ENCODE measurements at places on chromosomes 2 and 18. TPM values are rescaled to one million over a fixed set of nuclear protein-coding genes. Genes with fewer than 3 reads are reported as not detected.

DNA sequence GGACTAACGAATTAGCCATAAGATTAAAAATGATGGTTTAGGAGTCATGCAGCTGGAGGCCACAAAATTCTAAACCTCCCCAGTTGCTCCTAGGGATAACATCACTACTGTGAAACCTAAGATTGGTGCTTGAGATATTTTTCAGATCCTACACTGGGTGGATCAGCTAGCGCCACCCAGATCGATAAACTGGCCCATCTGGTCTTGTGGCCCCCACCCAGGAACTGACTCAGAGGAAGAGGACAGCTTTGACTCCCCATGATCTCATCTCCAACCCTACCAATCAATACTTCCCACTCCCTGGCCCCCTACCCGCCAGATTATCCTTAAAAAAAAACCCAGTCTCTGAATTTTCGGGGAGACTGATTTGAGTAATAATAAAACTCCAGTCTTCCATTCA is 5.5 kb downstream of the GALNT14 start:
- DNase-seq: no peak

DNA sequence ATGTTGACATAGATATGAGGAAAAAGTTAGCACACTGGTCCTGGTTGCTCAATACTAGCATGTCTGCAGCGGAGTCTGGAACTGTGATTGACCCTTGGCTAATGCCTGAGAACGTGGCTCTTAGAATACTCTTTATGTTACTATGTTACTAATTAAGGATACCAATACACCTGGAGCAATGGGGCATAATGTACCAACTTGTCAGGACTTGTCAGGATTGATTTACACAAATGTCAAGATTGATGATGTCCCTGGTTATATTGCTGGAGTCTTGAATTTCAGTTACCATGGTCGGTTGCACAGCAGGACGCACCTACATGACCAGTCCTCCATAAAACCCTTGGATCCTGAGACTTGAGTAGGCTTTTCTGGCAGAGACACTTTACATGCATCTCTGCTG is 810.9 kb downstream of the CPS1 start:
- no peak for DNase-seq

DNA sequence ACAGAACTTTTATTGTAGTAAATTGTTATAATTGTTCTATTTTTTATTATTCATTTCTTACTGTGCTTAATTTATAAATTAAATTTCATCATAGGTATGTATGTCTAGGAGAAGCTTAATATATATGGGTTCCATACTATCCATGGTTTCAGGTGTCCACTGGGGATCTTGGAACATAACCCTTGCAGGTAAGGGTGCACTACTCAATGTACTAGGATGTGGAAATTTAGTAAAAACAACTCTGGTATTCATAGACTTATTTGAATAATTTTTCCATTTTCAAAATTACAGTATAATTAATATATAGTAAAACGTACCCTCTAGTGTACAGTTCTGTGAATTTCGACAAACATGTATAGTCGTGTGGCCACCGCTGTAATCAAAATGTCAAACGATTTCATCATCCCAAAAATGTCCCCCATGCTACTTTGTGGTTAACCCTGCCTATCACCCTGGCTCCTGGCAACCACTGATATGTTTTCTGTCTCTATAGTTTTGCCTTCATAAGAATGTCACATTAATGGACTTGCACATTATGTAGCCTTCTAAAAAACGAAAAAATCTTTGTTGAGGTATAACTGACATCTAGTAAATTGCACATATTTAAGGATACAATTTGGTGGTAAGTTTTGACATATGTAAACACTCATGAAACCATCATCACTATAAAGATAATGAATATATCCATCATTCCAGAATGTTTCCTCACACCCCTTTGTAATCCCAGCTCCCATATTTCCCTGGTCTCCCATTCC is 45.7 kb downstream of the ARL5A start:
- no peak for DNase-seq

DNA sequence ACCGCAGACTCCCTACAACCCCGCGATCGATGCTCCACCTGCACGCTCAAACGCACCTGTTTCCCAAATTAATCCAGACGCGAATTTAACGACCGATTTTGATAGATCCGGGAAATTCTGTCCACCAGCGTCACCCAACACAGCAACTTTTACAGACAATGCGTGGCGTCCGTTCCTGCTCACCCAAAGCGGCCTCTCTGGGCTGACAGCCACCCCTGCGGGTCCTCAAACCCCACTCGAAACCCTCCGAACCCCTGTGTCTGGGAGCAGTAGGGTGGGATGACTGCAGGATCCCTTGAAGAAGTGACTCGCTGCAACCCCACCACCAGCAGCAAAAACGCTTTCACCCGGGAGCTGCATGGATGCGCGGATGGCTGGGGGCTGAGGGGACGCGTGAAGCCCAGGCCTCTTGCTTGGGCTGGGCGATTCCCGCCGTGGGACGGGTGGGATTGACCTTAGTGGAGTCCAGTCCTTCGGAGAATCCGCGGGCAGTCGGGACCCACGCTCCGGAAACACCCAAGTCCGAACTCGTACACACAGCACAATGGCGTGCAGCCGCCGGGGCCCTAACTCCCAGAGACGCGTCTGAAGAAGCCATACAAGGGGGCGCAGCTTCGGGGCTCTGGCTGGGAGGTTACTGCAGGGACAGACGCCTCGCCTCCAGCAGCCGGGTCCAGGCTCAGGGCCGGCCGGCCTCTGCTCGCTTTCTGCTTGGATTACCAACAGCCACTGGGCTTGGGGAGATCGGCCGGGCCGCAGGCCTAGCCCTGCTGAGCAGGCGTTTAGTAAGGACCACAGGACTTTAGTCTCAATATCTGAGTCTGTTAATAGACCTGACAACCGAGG is 31.1 kb upstream of the ATP6V1B1 start:
- DNase-seq: no peak

GRCh38 chr2:209425471-209426071 is 1.7 kb downstream of the MAP2 start:
- peak; percentile 38 for DNase-seq

DNA sequence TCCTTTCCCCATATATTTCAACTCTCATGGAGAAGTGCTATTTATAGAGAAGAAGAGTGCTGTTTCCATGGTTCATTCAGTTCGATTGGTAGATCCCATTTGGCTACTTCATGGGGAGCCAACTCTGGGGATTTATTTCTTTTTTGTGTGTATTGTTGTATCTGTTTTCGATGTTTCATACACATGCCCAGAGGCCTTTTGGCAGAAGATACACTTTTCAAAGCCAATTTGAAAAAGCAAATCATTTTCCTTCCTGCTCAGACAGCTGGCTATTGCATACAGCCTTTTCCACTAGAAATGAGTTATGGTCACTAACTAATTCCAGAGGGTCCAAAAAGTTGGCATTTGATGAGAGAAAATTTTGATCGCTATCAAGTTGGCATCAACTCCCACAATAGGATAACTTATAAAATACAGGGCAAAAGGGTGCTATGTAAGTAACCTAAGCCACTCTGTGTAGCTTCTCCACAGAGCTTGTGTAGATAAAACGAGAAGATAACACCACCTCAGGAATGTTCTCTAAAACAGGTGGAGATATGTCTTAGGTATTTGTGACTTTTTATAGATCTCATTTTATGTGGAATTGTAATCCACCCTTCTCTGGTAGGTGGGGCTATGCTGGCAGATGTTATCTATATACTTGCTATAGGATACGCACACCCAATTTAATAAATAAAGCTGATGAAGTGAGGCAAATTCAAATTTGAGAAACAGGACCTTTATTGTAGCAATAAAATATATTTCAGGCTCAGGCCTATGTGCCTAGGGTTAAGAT is 798.5 kb downstream of the SATB2 start:
- no peak for DNase-seq

GRCh38 chr2:45131587-45131986 is 122.3 kb upstream of the SIX2 start:
- no peak for DNase-seq

DNA sequence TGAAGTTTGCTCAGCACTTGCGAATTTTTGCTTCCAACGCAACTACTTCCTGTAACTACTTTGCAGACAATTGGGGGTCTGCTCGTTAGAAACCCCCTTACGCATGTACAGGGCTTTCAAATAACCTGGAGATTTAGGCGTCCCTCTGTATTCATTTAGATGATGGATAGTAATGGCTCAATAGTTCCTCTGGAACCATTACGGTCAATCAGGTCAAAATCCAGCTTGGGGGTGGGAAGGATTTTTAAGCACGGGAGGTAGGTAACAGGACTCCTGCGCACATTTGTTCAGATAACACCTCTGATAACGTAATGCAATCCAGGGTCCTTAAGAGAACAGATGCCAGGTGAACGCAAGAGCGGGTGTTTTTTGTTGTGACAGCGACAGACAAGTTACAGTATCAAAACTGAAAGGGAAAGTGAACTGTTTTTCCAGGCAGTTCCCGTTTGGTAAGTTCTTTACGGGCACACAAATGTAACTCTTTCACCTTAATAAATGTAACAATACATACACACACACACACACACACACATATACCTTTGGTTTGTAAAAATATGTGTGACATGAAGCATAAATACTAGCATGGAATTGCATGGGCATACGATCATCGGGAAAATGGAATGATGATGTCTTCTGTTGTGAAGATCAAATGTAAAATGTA is 3.8 kb upstream of the OSR1 start:
- no peak for DNase-seq

GRCh38 chr18:55452123-55452611 is 135.8 kb downstream of the TCF4 start:
- DNase-seq: peak; percentile 14

GRCh38 chr2:230525682-230526081 is 109.7 kb downstream of the SP100 start:
- no peak for DNase-seq

DNA sequence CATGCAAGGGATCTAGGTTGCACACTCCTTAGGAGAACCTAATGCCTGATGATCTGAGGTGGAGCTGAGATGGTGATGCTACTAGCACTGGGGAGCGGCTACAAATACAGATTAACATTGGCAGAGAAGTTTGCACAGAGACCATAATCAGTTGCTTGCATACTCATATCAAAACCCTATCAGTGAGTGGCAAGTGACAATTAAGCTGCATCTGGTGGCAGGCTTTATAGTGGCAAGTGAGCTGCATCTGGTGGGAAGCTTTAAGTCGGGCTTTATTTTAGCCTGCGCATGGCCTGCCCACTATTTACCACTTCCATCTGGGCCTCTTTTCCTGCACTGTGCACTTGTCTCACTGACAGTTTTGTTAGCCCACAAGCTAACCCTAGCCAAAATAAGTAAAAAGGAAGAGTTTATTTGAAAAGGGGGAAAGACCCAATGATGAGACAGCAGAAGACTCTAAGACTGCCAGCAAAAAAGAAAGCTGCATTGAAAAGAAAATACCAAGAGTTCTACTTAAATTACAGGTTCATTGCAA is 140.9 kb upstream of the B3GNT2 start:
- no peak for DNase-seq

DNA sequence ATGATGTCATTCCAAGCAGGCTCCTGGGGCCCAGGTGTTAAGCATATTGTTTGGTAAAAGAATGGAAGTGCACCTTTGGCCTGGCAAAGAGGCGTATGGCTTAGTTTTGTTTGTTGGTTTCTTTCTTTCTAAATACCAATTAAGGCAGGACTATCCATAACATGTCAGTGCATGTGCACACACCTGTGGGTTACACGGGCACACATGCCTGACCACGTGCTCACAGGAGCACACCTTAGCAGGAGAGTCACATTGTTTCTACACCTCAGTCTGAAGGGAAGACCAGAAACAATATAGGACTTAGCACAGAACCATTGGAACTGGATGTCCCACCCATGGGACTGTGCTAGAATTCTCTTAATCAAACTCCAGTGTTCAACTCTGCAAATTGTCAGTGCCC is 127.8 kb downstream of the FBXO15 start:
- no peak for DNase-seq

DNA sequence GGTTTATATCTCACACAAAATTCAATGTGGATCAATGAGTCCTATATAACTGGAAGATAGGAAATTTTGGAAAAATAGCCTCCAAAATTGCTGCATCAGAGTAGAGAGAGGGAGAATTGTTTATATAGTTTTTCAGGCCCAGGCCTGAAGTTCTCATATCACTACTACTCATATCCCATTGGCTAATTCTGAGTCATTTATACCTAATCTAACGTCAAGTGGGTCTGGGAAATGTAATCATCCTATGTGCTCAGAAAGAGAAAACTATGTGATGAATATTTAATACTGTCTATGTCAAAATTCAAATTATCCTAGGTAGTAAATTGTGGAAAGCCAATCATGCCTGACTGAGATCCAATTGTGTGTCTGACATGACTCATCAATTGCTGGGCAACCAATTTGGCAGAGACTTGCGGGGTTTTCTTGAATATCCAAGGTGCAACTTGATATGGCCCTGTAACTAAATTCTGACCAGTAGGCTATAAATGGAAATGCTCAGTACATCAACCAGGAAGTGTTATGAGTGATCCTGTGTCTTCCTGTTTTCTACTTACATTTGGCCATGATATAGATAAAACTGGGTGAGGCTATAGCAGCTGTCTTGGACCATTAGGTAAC is 744.4 kb downstream of the KCNJ3 start:
- DNase-seq: no peak

DNA sequence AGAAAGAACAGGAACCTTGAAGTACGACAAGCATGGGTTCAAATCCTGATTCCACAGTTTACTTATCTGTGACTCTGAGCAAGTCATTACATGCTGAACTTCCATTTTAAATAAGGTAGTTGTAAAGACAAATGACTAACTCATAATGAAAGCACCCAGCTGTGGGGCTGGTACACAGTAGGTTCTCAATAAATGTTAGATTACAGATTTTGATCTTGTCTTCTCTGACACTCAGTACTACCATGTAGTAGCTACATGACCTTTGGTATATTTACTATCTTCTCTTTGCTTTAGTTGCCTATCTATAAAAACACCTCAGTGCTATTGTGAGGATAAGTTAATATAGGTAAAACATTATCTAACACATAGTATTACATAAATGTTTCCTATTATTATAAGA is 3.2 kb downstream of the TRAK2 start:
- DNase-seq: no peak

- DNase-seq: no peak
These were observed 74.6 kb downstream of the COL5A2 start for GRCh38 chr2:189104934-189105333.

GRCh38 chr2:85826990-85827878 is 61.6 kb downstream of the ST3GAL5 start:
- peak; percentile 83 for DNase-seq

GRCh38 chr18:6566338-6566911 is 151.7 kb upstream of the L3MBTL4 start:
- DNase-seq: no peak

- DNase-seq: no peak
These were observed 592.7 kb upstream of the VRK2 start for GRCh38 chr2:57453945-57454344.

GRCh38 chr2:230798769-230799399 is 65.9 kb upstream of the ITM2C start:
- DNase-seq: peak; percentile 12

The RAB27B gene
- total RNA-seq: 0.21 TPM

The ANKRD53 gene
- total RNA-seq: 1.5 TPM

The FAP gene
- total RNA-seq: 7.8 TPM

The PLCL1 gene
- 9.5 TPM for total RNA-seq

The SNORC gene
- 1.9 TPM for total RNA-seq

The MTA3 gene
- 34.1 TPM for total RNA-seq

The AMER3 gene
- total RNA-seq: not detected

The YWHAQ gene
- 269 TPM for total RNA-seq

The EPB41L5 gene
- 82.2 TPM for total RNA-seq

The MYO7B gene
- total RNA-seq: not detected

The TIGD1 gene
- total RNA-seq: 6.7 TPM
